ENCODE measurements at places on chromosomes 6 and 20.

DNA sequence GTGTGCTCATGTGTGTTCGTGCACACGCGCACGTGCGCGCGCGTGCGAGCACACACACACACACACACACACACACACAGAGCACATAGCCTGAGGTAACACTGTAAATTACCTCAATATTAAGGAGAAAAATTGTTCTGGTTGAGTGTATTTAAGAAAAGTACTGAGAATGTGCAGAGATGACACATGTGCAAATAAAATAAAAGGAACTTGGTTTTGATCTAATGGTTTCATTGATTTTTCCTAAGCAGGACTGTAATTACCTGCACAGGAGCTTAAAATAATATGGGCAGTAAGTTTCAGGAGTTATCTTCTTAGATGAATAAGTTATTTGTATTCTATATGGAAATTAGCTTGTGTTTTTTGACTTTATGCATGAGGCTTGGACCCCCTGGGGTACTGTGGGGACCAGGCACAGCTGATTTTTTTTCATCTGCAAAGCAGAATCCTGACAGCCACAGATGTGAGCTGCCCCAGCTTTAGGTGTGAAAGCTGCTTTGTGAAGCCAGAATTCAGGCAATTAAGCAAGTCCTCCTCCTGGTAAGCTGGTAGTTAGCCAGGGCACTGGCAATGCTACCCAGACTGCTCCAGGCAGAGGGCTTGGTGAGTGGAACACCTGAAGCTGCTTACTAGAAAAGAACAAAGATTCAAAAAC lies 1040.6 kb upstream of the CITED2 start:
- DNase-seq, result peak; percentile 30

GRCh38 chr6:1285556-1285955 lies 26.3 kb upstream of the FOXQ1 start:
- no peak for DNase-seq

DNA sequence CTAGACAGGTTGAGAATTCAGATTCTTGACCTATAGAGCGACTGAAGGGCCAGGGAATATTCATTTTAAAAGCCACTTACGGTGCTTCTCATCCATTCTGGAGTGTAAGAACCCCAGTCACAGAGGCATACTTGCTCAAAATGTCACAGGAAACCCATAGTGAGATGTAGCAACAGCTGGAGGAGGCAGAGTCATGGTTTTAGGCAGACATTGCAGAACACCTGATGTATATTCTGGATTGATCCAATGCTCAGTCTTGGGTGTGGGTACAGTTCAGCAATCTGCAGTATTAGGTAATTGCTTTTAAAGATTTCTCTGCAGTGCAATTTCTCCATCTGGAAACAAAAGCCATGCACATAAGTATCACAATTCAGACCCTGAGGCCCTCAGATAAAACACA lies 137.4 kb upstream of the SLC22A23 start:
- DNase-seq, result no peak

DNA sequence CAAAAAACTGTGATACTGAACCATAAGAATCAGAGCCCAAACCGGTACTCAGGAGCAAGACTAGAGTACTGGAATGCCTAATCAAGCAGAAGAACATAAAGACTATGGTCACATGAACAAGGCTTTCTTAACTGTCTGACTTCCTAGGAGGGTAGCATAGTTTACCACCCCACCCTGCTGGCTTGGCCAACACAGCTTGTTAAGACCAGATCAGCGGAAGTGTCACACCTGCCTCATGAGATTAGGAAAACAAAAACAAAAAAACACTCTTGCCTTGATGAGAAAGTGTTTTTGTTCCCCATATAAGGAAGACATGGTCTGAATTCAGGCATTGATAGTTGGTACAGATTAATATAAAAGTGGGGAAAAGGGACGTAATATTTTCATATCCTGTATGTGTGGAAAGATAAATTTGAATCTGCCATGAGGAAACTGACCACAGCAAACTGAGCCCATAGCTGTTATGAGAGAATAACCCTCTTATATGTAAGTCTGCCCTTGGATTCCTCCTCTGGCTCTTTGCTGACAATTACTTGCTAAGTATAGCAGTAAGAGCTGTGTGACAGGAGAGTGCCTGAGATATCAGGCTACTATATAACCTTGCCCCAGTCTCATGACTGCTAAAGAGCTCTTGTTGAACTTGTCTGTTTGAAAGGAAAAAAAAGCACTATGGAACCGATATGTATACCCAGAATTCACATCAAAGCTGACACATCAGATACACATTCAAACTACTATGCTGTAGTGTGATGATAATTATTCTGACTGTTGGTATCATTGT lies 197.1 kb downstream of the EPHA7 start:
- no peak for DNase-seq

DNA sequence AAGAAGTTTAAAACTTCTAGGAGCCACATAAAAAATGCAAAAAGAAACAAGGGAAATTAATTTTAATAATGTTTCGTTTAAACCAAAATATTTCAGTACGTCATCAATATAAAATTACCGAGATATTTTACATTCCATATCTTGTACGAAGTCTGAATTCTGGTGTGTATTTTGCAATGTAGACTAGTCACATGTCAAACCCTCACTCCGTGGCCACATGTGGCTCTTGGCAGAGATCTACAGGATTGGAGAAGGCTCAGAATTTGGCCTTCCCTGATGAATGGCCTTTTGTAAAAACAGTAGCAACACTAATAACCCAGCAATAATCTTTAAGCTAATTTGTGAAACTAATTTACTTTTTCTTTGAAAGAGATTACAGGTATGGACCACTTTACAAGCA lies 217.1 kb downstream of the PRL start:
- DNase-seq, result no peak

GRCh38 chr6:47587493-47587892 lies 109.9 kb downstream of the CD2AP start:
- no peak for DNase-seq

DNA sequence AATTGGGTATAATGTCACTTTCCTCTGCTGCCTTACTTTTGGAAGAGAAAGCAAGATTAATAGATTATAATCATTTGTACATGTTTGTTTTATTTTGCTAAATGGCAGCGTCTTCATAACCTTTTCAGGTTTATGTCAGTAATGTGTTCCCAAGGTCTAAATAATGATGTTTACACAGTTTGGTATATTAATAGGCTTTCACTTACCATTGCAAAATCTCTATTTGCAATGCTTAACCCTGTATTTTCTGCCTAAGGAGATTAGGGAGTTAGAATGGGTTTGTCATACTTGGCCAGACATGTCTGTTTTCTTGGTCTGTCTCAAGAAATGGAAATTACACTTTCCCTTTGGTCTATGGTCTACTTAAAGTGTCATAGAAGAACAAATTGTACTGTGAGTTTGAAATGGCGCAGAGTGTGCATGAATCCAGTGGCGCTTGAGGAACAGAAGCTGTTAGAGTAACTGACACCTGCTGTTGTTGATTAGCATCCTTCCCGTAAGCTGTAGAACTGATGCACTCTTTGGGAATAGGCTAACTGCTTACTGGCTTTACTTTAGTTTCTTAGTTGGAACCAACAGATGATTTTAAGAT lies 261.1 kb downstream of the SAMD5 start:
- no peak for DNase-seq

- DNase-seq, result no peak
Observed at GRCh38 chr6:12348530-12349511, 58.7 kb downstream of the EDN1 start.

DNA sequence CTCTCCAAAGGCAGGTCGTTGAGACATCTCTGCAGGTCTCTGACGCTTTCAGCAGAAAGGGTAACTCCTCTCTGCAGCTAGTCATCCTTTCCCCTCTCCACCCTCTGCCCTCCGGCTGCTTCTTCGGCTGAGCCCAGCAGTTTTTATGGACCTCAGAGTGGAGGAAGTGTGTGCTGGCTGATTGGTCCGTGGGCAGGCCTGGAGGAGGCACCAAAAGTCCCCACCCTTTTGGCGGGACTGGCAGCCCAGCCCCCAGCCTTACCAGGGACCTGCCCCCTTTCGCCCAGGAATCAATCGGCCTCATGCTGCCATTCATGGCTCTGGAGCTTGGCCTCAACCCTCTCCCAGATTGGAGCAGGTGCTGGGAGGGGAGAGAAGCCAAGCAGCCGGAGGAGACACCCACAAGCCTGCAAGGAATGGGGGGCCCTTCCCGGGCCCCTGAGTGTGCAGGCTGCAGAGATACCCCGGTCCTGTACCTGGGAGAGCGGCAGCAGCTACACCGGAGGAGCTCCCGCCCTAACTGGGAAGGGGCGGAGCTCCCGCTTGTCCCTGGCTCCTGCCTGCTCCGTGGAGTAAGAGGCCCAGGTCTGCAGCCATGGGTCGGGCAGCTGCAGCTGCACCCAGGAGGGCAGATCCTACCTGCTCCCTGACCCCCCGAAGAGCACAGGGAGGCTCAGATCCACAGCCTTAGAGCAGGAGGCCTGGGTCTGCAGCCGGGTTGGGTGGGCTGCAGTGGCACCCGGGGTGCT lies 170.3 kb upstream of the SOX4 start:
- DNase-seq, result peak; percentile 93

- no peak for DNase-seq
Observed at GRCh38 chr6:135439549-135439948, 58.0 kb downstream of the AHI1 start.

DNA sequence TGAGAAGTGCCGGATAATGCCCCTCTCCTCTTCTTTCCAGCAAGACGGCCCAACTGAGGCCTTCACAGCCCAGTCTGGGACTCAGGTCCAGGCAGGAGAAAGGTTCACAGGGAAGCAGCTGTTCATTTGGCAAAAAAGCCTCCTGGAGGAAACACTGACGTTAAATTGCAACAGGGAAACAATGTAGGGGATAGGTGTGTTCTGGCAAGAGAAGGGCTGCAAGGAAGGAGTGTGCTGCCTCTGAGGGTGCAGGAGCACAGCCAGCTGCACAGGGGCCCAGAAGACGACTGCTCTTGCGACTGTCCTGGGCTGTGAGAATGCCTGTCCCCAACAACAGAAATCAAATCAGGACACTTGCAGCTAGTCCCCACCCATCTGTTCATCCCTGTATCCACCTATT lies 70.6 kb upstream of the PMEPA1 start:
- DNase-seq, result no peak

- no peak for DNase-seq
Observed at GRCh38 chr6:40251637-40252300, 317.5 kb upstream of the MOCS1 start.

- DNase-seq, result no peak
Observed at GRCh38 chr6:45724027-45724426, 291.6 kb downstream of the CLIC5 start.

DNA sequence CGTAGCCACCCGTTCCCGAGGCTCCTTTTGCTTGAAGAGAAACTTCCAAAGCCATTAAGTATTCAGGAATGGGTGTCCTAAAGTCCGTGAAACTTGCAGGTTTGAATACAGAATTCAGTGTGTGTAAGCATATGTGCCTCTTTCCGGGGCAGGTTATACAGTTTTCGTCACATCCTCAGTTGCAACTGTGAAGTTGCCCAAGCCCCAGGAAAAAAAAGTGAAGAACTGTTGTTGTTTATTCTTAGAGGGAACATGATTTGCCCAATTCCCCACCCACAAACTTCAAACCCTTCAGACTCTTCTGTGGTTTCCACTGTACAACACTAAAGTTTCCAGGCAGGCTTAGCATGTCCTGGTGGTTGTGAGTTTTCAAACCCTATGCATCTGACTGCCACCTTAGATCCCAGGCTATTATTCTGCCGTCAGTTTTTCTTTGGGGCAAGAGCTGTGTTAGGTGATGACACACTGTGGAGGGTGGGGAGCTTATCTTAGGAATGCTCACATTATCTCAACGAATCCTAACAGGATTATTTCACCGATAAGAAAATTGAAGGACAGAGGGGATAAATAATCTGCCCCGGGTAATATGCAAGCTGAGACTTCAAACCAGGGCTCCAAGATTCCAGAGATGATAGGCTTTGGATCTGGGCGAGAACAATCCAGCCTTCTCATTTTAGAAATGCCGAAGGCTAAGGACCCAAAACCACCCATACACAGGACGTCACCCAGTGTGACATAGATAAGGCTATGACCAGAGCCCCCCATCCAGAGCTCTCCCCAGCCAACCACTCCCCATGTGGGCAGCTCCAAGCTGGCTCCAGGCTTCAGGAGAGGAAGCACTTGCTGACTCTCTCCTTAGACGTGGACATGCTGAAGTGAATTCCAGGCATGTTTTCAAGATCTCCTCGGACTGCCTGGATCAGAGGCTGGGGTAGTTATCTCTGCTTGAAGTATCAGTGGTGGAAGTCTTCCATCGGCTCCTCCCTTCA lies 81.7 kb upstream of the AFDN start:
- DNase-seq, result no peak

DNA sequence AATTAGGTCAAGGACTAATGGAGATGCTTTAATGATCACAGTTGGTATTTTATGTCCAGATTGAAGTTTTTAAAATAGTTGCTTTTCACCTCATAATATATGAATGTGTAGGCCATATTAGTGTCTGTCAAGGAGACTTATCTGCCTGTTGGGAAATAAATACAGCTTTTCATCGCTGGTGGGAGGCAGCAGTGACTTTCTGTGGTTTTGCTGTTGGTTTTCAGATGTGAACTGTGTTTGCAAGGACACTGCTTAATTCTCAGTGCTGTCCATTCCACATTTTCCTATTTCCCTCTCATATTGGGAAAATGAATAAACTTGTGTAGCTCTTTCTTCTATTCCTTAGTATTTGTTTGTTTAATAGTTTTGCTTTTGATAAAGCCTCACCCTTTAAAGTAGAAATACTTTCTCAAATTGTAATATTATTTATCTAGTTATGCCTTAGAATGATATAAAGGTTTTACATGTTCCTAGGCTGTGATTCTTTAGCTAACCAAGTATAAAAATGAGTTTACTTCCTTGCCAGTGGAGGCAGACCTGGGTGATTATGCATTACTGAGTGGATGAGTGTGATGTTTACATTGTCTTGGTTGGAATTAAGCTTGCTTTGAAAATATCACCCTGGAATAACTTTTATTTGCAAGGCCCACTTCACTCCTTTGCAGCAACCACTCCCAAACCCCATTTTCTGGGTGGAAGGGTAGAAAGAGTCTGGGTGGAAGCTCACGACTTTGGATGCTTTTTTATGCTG lies 3.3 kb downstream of the PLCB4 start:
- no peak for DNase-seq

- DNase-seq, result no peak
Observed at GRCh38 chr6:37696841-37697662, 631 bp downstream of the MDGA1 start.

GRCh38 chr20:15857173-15857784 lies 716.0 kb downstream of the KIF16B start:
- DNase-seq, result no peak

DNA sequence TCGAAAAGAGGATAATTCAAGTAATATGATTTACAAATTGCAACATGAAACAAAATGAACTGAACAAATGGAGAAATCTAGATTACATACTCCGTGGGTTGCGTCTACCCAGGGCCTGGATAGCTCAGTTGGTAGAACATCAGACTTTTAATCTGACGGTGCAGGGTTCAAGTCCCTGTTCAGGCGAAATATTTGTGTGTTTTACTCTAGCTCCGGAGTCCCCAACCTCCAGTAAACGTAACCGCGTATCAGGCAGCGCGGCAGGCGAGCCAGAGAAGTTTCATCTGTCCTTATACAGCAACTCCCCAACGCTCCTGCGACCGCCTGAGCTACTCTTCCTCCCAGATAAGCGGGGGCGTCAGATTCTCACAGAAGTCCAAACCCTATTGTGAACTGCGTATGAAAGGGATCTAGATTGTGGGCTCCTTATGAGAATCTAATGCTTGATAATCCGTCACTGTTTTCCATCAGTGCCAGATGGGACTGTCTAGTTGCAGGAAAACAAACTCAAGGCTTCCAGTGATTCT lies 176.1 kb downstream of the TRIM27 start:
- DNase-seq, result peak; percentile 93

GRCh38 chr6:87074101-87074621 lies 20.7 kb downstream of the CGA start:
- DNase-seq, result no peak

Measured in H9 (cell line).